ENCODE measurements at places on chromosomes 3 and 15.

DNA sequence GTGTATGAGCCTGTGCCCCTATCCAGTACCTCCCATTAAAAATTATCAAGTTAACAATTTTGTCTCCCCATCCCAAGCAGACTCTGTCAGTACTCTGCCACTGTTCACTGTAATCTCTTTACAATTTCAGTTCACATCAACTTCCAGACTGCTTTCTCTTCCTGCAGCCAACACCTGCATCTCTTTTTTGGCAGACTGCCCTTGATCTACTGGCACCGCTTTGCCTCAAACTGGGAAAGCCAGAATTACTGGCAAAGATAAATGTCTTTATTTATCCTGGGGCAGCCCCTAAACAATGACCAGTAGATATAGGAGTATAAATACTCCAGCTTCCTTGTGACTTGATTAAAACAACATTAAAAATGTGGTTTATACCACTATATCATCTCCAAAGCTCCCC is 494.1 kb downstream of the ZNF385D start:
- DNase-seq: no peak

GRCh38 chr15:43881944-43882343 is 55.1 kb downstream of the WDR76 start:
- DNase-seq: no peak

- DNase-seq: no peak
These were observed 3.8 kb downstream of the USP3 start for GRCh38 chr15:63507878-63508818.

GRCh38 chr15:78438619-78439285 is 736 bp downstream of the IREB2 start:
- no peak for DNase-seq

DNA sequence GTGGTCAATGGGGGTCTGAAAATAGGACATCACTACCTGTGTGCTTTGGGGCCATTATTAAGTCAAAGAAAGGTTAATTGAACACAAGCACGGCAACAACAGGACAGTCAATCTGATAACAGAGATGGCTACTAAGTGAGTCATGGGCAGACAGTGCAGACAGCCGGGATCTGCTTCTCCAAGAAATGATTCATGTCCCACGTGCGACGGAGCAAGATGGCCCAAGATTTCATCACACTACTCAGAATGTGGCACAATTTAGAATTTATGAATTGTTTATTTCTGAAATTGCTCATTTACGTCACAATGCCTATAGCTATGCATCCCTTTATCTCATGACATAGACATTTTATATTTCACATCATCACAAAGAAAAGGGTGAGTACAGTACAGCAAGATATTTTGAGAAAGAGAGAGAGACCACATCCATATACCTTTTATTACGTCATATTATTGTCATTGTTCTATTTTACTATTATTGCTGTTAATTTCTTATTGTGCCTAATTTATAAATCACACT is 770.6 kb upstream of the NR2F2 start:
- no peak for DNase-seq

- DNase-seq: no peak
These were observed 203.8 kb upstream of the SEMA6D start for GRCh38 chr15:47513471-47513870.

GRCh38 chr15:44207643-44208042 is 12.6 kb upstream of the FRMD5 start:
- DNase-seq: no peak

DNA sequence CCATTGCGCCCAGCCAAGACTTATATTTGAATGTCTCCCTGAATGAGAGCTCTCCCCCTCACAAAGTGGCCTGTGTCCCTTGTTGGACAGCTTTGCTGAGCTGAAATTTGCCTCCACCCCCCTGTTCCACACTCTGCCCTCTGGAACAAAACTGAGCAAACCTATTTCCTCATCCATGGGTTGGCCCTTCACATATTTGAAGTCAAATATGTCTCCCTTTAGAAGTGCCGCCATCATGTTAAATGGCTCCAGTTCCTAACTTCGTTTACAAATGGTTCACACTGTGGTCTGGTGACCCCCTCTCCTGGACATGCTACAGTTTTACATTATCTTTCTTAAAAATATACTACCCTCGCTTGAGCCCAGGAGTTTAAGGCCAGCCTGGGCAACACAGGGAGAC is 4.6 kb downstream of the PLIN1 start:
- DNase-seq: no peak

GRCh38 chr3:184563561-184563925 is 2.0 kb downstream of the EPHB3 start:
- no peak for DNase-seq

DNA sequence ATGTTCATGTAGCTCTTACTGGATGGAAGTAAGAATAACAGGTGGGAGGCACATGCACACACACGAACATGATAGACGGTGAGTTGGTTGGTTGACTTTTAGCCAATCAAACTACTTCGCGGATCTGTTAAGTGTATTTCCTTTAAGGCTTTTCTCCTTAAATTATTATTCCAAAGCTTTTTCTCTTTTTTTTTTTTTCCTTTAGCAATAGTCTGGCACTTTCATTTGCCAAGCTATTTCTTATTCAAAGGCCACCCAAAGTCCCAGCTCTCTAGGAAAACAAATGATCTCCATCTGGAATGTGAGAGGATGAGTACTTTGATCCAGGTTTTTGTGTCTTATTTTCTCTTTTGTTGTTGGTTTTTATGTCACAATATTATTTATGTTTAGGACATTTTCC is 141.1 kb downstream of the TPRG1 start:
- no peak for DNase-seq

DNA sequence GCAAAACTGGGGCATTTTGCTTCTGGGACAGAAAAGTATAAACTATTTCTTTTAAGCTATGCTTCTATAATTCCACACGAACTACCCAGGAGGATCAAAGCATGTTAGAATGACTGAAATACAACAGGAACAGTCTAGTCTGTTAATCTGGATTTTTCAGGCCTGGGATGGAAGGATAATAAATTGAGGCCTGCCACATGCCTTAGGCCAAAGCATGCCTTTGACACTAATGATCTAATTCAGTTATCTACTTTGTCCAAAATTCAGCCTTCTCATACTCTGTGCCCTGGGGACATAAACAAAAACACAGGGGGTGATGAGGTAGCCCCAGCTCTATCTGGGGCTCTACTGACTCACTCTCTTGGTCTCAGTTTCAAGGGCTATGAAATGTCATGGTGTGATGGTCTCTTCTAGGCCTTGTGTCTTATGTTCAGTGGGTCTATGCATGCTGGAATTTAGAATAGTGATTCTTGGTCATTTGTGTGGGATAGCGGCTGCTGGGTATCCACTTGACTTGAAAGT is 32.5 kb downstream of the GAP43 start:
- DNase-seq: no peak

DNA sequence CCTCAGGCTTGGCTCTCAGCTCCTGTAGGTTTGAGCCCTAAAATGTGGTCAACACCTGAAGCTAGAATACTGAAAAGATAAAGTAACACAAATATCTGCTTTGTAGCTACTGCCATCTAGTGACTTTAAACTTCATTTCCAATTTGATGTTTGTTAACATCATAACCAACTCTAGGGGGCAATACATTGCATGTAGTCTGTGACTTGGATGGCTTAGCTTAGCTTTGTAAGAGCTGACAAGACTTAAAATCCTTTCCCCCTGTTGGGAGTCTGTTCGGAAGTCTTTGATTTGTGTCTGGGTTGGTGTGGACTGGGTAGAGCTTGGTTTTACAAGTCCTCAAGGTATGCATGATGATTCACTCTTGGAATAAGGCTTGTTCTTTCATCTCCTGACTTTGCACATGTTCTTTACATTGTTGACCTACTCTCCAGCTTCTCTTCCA is 51.7 kb downstream of the SCN11A start:
- no peak for DNase-seq

DNA sequence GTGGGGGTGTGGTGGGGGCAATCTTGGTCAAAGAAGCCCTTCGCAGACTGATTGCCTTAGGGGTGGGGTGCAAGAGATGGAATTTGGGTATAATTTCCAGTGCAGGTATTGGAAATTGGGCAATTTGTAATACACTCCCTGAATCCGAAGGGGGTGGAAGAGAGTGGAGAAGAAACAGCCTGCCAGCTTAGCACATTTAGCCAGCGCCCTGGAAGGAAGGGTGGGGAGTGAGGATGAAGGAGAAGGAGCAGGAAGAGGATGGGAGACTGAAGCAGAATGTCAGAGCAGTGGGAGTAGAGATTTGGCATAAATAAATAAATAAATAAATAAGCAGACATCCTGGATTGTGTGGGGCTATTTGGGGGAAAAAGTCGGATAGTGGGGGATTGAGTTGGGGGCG is 1.6 kb downstream of the GAP43 start:
- no peak for DNase-seq

GRCh38 chr3:58898513-58898912 is 151.3 kb downstream of the CFAP20DC start:
- no peak for DNase-seq

GRCh38 chr3:150130404-150131100 is 159.9 kb upstream of the PFN2 start:
- DNase-seq: no peak

DNA sequence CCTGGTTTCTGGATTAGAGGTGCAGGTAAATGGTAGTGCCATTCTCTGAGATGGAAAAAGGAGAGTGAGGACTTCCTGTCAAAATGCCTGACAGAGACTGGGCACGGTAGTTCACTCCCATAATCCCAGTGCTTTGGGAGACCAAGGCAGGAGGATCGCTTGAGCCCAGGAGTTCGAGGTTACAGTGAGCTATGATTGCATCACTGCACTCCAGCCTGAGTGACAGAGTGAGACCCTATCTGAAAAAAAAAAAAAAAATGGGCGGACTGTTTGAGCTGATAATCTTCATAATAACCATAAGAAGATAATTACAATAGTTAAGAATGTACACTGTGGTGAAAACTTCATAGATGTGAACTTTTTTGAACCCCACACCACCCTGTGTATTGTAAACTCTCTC is 44.2 kb downstream of the HRH1 start:
- no peak for DNase-seq

DNA sequence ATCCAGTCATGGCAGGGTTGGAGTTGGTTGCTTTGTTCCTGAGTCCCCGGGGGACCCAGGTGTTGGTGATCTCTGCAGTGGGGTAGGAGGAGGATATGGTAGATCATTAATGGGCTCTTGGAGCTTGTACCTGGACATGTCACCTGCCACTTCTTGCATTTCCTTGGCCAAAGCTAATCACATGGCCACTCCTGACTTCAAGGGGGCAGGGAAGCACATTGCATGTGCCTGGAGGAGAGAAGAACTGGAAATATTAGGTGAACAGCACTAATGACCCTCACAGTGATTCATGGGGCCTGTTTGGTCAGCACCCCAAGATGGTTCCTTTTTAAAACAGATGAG is 87.1 kb upstream of the MYZAP start:
- no peak for DNase-seq

DNA sequence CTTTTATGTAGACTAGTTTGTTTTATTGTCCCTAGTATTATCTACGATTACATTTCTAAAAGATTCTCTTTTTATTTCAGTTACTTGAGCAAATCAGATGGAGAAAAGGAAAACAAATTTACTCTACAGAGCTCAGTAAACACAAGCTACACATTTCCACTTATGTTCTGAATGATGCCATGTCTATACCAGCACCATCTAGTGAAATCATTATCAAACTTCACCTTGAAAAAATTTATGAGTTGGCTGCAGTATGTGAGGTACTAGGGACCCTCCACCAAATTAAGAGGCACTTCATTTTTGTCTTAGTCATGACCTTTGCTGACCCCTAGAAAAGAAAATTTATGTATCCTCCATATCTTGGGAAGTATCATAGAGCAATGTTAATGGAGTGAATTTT is 827.4 kb downstream of the SI start:
- DNase-seq: no peak

DNA sequence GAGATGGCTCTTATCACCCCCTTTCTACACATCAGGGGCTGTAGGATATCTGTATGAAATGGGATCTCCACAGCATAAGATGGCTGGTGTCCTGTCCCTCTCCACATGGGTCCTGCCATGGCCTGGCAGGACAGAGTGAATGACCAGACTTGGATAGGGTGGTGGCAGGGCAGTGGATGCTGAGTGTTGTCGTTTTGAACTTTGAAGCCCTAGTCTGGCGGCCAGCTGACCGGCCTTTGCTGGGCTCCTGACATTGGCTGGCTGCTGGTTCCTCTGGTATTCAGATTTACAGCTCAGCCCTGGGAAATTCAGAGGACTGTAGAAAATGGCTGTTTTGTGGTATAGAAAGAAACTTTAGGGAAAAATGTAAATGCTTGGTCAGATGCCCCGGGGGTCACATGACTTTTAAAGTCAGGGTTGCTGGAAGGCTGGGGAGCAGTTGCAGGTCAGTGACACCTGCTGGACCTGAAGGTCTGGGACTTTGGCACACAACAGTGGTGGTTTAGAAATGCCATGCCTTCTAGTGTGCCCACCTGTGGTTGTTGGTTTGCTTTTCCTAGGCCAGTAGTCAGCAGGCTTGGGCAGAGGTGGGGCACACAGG is 13.5 kb upstream of the PGPEP1L start:
- DNase-seq: no peak
